ENCODE measurements at places on chromosomes 6 and 20.

- no peak for DNase-seq
These were observed 64.3 kb upstream of the SULF2 start for GRCh38 chr20:47849596-47849995.

GRCh38 chr6:23927935-23928334 is 198.1 kb upstream of the NRSN1 start:
- no peak for DNase-seq

- DNase-seq, result no peak
These were observed 363.1 kb upstream of the AGPAT4 start for GRCh38 chr6:161636882-161637430.

DNA sequence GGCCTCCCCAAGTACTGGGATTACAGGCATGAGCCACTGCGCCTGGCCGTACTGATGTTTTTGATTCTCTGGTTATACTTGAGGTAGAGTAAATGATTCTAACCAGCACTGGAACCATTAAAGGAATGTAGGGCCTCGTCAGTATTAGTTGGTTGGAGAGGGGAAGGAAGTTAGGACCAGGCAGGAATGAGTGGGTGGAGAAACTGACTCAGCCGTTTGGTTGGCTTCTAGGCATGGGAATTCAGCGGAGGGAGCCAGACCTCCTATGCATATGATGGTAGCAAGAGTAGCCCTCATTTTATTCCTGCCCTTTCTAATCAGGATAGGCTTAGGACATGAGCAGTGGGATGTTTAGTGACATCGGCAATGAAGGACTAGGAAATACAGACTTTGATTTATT is 19.0 kb upstream of the SERINC3 start:
- no peak for DNase-seq

DNA sequence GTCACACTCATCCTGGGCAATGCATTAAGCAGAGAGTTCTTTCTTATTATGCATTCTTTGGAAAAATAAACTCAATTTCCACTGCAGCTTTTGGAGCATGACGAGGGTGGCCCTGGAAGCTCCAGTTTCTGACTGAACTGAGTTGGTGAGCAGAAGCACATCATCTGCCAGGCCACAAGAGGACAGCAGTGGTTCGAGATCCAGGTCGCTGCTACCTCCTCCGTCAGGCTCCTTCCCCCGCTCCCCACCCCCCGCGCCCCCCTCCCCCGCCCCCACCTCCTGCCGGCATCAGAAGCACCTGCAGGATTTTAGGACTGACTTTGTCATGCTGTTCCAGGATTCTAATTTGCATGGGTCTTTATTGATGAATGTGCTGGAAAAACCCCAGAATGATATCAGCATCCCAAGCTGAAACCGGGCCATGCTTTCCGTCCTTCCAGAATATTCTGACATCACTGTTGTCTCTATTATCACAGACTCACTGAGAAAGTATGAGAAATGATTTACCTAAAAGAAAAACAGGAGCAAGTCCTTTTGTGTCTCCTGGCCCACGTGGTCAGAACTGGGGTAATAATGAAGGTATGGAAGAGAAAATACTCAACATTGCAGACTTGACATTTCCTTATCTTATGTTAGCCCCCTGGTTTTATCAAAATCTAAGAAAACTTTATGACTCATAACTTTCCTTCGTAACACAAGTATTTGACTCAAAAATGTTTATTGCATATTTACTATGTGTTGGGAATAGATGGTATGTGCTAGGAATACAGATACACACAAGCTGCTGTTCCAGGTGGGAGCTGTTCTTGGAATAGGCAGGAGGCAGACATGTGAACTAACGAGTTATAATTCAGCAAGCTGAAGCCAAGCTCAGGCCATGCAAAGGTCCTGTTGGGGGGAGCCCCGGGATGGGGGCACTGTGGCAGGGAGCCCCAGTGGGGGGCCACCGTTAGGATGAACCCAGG is 220.2 kb upstream of the EXOC2 start:
- DNase-seq, result no peak

DNA sequence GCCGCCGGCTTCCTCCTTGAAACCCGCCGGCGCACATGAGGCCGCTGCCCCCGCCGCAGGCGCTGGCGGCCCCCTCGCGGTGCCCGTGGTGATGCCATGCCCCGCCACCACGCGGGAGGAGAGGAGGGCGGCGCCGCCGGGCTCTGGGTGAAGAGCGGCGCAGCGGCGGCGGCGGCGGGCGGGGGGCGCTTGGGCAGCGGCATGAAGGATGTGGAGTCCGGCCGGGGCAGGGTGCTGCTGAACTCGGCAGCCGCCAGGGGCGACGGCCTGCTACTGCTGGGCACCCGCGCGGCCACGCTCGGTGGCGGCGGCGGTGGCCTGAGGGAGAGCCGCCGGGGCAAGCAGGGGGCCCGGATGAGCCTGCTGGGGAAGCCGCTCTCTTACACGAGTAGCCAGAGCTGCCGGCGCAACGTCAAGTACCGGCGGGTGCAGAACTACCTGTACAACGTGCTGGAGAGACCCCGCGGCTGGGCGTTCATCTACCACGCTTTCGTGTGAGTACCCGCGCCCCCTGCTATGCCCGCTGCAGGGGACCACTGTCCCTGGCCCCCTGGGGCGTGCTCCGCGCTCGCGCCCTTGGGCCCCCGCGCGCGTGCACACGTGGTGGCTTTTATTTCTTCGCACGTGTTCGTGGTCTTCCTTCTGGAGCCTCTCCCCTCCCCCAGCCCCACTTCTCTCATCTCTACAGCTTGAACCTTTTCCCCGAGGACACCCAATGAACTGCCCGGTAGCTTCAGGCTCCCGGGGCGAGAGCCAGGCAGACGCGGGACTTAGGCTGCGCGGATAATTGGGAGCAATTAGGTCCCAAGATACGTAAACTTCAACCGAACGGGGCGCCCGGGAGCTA is 453 bp downstream of the KCNQ5 start:
- DNase-seq, result peak; percentile 72

- no peak for DNase-seq
These were observed 1.1 kb downstream of the PFDN6 start for GRCh38 chr6:33290459-33290858.
